EL (cell line): ENCODE measurements at places on chromosomes 1 and 21.

- no peak for DNase-seq
These were observed 44.9 kb downstream of the ROR1 start for GRCh38 chr1:63818567-63819325.

DNA sequence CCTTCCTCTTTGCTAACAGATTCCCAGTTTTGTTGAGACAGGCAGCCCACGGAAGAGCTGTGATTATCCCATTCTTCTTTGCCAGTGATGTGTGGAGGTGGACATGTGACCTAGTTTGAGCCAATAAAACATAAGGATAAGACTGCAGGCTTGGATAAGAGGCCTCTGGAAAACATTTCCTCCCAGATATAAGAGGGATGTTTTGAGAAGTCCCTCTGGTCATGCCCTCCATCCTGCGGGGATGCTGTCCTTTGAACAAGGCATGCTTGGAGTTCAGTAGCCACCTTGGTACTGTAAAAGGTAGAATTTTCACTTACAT lies 155.7 kb downstream of the TM2D1 start:
- DNase-seq = no peak

GRCh38 chr1:221908573-221908972 lies 166.7 kb upstream of the DUSP10 start:
- no peak for DNase-seq

DNA sequence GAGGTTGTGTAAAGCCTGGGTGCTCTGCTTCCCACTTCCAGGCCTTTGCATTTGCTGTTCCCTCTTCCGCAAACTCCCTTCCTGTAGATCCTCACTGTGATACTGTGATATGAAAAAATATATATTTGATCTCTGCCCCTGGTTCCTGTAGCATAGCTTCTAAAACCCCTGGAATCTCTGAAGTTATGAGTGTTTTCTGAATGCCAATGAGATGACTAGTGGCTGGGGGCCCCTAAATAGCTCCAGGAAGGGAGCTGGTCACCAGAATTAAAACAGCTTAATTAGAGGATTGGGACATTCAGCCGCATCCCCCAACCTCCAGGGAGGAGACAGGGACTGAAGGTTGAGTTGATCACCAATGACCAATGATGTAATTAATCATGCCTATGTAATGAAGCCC lies 21.9 kb downstream of the DUSP10 start:
- peak; percentile 81 for DNase-seq

GRCh38 chr1:108512239-108513043 lies 47.5 kb upstream of the EEIG2 start:
- peak; percentile 34 for DNase-seq

- no peak for DNase-seq
These were observed 121.3 kb downstream of the CDC7 start for GRCh38 chr1:91621907-91622306.

DNA sequence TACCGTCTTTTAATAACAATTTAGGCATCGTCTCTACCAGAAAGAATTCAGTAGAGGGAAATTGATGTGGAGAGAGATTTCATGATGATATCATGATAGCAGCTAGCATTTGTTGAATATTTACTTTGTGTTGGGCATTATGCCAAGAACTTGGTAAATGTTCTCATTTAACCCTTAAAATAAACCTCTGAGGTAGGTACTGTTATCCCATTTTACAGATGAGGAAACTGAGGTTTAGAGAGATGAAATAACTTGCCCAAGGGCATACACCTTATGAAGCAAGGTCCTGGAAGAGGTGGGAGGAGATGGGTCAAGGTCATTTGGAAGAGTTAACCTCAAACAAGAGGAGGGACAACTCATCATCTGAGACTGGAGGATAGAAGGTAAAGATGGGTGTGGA lies 34.8 kb downstream of the TSNAX start:
- DNase-seq = no peak
